Testis (tissue), 5 donors: ENCODE measurements at places on chromosomes 11 and 22. TPM values are rescaled to one million over a fixed set of nuclear protein-coding genes. Genes with fewer than 3 reads are reported as not detected.

The FXYD2 gene
- total RNA-seq, result 5.3 TPM

The SLC29A2 gene
- 1.6 TPM for total RNA-seq

The PARVG gene
- total RNA-seq, result 9.7 TPM

The OR5D14 gene
- total RNA-seq, result not detected

The EFCAB6 gene
- 81.5 TPM for total RNA-seq

The C11orf86 gene
- total RNA-seq, result not detected

The HIC2 gene
- 24.4 TPM for total RNA-seq

The CNGA4 gene
- total RNA-seq, result 7.9 TPM

The PPP2R1B gene
- 75.8 TPM for total RNA-seq

The LGR4 gene
- 120 TPM for total RNA-seq

The RHBDD3 gene
- total RNA-seq, result 99.2 TPM

The MPEG1 gene
- 3.8 TPM for total RNA-seq

The CPT1B gene
- 123 TPM for total RNA-seq

The TMEM86A gene
- total RNA-seq, result 8.3 TPM

The CREB3L1 gene
- total RNA-seq, result 5.2 TPM

The CRYAB gene
- 20.6 TPM for total RNA-seq

The ART1 gene
- not detected for total RNA-seq

The MMP8 gene
- 2.0 TPM for total RNA-seq

The ARHGAP20 gene
- total RNA-seq, result 40.1 TPM

The TRIM51 gene
- 0.56 TPM for total RNA-seq
